ENCODE measurements at places on chromosomes 3 and 15. TPM values are rescaled to one million over a fixed set of nuclear protein-coding genes. Genes with fewer than 3 reads are reported as not detected.

The SPATA12 gene
- not detected for total RNA-seq

GRCh38 chr3:50651920-50652529 is 22.7 kb upstream of the DOCK3 start:
- DNase-seq = no peak
- H3K4me1 ChIP-seq = peaks cover 3% of the 10 kb centered on the region
- no peaks in the 10 kb centered on the region for H3K27me3 ChIP-seq
- H3K27ac ChIP-seq = no peak overlapping the region
- peaks cover 14% of the 10 kb centered on the region for H3K36me3 ChIP-seq

DNA sequence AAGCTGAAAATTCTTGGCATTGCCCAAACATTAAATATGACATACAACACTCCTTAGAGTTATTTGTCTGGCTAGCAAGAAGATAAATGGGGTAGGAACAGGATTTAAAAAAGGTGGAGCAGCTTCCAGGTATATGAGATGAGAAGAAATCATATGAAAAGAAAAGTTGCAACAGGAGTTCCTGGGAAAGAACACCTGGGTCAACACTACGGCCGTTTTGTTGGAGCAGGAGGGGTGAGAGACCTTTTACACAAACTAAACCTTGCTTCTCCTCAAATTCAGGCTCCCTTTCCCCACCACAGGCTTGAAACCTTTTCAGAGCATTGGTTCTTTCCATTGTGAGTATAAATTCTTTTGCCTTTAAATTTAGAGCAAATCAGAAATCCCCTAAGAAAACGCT is 18.8 kb upstream of the GUCA1C start:
- no peak overlapping the region for H3K4me3 ChIP-seq
- no peaks in the 10 kb centered on the region for H3K27me3 ChIP-seq
- H3K27ac ChIP-seq = no peak overlapping the region
- no peak for DNase-seq
- H3K4me1 ChIP-seq = no peaks in the 10 kb centered on the region

The RARB gene
- total RNA-seq = not detected

DNA sequence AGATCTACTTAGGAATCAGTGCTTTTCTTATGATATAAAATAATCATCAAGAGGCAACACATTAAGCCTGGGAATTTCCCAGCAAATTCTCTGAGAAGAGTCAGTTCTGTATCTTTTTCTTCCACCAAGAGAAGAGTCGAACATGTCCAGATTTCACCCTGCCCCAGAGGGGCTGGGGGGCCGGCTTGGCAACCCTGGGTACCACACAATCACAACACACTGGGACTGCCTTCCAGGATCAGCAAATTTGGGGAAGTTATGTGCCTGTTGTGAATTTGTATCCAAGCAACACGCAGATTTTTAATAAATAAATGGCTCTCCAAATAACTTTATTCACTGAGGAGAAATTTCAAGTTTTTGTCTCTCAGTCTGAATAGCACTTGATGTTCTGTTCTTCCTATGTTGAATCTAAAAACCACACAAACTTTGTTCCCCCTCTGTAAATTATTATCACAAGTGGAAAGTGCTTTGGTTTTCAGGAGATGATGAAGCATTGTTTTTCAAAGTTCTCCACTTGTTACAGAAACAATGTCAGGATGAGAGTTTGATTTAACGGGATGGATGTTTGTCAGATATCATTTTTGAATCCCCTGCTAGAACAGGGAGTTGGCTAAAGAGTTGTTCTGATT is 357.2 kb downstream of the ZNF385D start:
- no peaks in the 10 kb centered on the region for H3K36me3 ChIP-seq
- no peak overlapping the region for H3K27ac ChIP-seq
- H3K4me1 ChIP-seq = no peaks in the 10 kb centered on the region
- H3K27me3 ChIP-seq = no peaks in the 10 kb centered on the region

GRCh38 chr15:51841406-51842040 is 12.1 kb downstream of the TMOD3 start:
- H3K27ac ChIP-seq = no peak overlapping the region
- no peak overlapping the region for H3K4me3 ChIP-seq
- no peaks in the 10 kb centered on the region for H3K36me3 ChIP-seq
- H3K27me3 ChIP-seq = no peaks in the 10 kb centered on the region

GRCh38 chr3:149975919-149976318 is 5.2 kb upstream of the PFN2 start:
- H3K4me3 ChIP-seq = no peak overlapping the region
- no peaks in the 10 kb centered on the region for H3K36me3 ChIP-seq
- no peak for DNase-seq
- no peaks in the 10 kb centered on the region for H3K4me1 ChIP-seq

The SLC2A2 gene
- not detected for total RNA-seq

The DLL4 gene
- total RNA-seq = not detected

DNA sequence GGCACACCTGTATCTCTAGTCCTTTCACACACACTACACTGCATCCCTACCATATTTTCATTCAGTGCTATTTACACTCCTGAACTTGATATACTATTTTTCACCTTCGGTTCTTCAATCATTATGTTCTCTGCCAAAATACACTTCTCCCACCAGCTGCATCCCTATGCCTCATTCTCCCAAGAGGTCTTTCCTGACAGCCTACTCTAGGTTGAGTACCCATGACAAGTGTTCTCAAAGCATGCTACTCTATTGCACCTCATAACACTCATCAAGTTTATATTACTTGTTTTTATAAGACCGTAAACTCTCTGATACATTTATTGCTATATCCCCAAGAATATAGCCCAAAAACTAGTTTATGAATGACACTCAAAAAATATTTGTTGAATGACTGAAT is 549.5 kb downstream of the PYDC2 start:
- H3K27me3 ChIP-seq = no peaks in the 10 kb centered on the region
- no peaks in the 10 kb centered on the region for H3K36me3 ChIP-seq
- H3K4me3 ChIP-seq = no peak overlapping the region
- DNase-seq = no peak
- H3K4me1 ChIP-seq = no peaks in the 10 kb centered on the region

DNA sequence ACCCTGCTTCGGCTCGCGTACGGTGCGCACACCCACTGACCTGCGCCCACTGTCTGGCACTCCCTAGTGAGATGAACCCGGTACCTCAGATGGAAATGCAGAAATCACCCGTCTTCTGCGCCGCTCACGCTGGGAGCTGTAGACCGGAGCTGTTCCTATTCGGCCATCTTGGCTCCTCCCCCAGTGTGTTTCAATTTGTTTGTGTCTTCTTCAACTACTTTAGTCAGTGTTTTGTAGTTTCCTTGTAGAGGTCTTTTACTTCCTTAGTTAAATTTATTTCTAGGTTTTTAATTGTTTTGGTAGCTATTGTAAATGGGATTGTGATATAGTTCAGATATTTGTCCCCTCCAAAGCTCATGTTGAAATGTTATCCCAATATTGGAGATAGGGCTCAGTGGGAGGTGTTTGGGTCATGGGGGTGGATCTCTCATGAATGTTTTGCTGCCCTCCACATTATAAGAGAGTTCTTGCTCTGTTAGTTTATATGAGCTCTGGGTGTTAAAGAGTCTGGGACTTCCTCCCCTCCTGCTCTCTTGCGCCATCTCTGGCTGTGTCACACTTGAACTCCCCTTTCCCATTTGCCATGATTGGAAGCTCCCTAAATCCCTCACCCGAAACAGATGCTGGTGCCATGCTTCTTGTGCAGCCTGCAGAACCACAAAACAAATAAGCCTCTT is 304.4 kb downstream of the DOCK3 start:
- no peaks in the 10 kb centered on the region for H3K4me1 ChIP-seq
- no peaks in the 10 kb centered on the region for H3K27me3 ChIP-seq
- no peak overlapping the region for H3K4me3 ChIP-seq
- no peak overlapping the region for H3K27ac ChIP-seq

GRCh38 chr3:138717348-138717747 is 108.8 kb downstream of the FAIM start:
- no peak overlapping the region for H3K27ac ChIP-seq
- H3K27me3 ChIP-seq = no peaks in the 10 kb centered on the region
- no peaks in the 10 kb centered on the region for H3K36me3 ChIP-seq
- no peaks in the 10 kb centered on the region for H3K4me1 ChIP-seq

DNA sequence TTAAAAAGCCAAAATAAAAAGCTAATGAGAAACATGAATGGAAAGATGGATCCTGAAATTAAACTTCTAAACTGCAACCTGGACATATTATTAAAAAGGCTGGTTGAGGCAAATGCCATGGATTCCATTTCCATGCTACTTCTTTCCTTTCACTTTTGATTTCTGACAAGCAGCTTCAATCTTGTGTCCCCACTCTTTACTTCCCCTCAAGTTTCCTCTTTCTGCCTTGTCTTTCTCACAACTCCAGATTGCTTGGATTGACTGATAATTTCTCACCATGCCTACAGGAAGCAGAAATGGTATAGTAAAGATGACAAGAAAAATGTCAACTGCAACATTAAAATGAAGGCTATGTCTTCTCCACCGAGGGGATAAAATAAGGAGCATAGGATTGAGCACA is 1136.7 kb downstream of the TUSC7 start:
- H3K27me3 ChIP-seq = no peaks in the 10 kb centered on the region
- no peak overlapping the region for H3K27ac ChIP-seq
- H3K36me3 ChIP-seq = no peaks in the 10 kb centered on the region
- no peak for DNase-seq
- no peaks in the 10 kb centered on the region for H3K4me1 ChIP-seq

The LRTM1 gene
- total RNA-seq = not detected

GRCh38 chr3:159937561-159938166 is 51.0 kb upstream of the IL12A start:
- H3K4me1 ChIP-seq = no peaks in the 10 kb centered on the region
- H3K36me3 ChIP-seq = no peaks in the 10 kb centered on the region
- no peak overlapping the region for H3K4me3 ChIP-seq
- no peak overlapping the region for H3K27ac ChIP-seq
- DNase-seq = no peak
- no peaks in the 10 kb centered on the region for H3K27me3 ChIP-seq

The DUOXA1 gene
- total RNA-seq = not detected

GRCh38 chr15:35626571-35627318 is 80.8 kb upstream of the DPH6 start:
- no peak overlapping the region for H3K4me3 ChIP-seq
- H3K36me3 ChIP-seq = no peaks in the 10 kb centered on the region
- H3K4me1 ChIP-seq = no peaks in the 10 kb centered on the region
- no peak overlapping the region for H3K27ac ChIP-seq
- no peaks in the 10 kb centered on the region for H3K27me3 ChIP-seq

The NPAP1 gene
- total RNA-seq = not detected

The PRR20G gene
- not detected for total RNA-seq

GRCh38 chr3:147038481-147038880 is 367.9 kb downstream of the ZIC4 start:
- H3K27me3 ChIP-seq = no peaks in the 10 kb centered on the region
- H3K27ac ChIP-seq = no peak overlapping the region
- no peak overlapping the region for H3K4me3 ChIP-seq
- H3K36me3 ChIP-seq = no peaks in the 10 kb centered on the region
- no peak for DNase-seq

DNA sequence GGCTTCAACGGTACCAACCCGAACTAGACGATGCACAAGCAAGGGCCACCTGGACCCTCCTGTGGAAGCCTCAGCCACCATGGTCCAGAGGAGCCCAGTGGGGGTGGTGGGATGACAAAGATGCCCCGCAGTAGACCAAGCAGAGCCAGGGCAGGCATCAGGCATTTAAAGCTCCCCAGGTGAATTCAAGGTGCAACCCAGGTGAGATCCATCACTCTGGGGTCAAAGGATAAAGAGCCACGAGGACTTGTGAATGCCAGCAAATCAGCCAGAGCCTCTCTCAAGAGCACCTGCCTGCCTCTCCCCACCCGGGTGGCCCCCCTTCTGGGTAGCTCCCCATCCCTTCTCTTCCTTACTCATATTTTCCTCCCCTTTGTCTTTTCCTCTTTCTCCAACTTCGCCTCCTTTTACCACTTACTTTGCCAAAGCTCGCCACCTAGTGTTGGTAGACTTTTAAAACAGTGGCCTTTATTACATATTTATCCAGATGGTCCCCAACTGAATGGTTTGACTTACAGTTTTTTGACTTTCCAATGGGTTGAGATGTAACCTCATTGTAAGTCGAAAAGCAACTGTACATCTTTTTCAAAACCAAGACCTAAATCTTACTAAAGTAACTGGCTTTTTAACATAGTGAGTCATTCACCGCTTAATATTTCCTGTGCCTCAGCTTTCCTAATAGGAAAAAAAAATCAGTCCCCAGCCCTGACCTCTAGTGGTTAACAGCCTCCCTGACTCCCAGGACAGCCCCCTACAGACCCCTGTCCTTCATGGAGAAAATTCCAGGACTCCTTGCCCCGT is 18.8 kb downstream of the PLA2G4F start:
- no peak overlapping the region for H3K4me3 ChIP-seq
- no peaks in the 10 kb centered on the region for H3K27me3 ChIP-seq
- no peak overlapping the region for H3K27ac ChIP-seq
- no peaks in the 10 kb centered on the region for H3K36me3 ChIP-seq

DNA sequence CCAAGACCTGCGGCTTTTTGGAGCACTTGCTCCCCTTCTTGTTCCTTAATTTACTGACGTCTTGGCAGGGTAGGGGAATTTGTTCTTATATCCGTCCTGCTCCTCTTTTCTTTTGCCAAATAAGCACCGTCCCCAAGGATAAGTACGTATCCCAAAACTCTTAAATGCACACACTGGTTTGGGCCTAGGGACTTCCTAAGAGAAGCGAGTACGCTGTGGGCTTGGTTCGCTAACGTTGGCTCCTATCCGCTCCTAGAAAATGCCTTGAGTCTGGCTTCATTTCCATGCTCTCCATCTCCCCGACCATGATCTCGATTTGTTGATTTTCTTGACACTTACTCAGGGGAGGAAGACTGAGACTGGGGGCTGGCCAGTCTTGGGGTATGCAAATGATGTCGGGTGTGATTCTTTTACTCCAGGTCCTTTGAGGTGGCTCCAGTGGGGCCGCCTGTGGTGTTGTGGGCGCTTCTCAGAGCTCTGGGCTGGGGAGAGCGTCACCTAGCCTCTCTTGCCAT is 1.3 kb downstream of the MYRIP start:
- DNase-seq = no peak
- no peaks in the 10 kb centered on the region for H3K4me1 ChIP-seq
- H3K27ac ChIP-seq = no peak overlapping the region
- no peak overlapping the region for H3K4me3 ChIP-seq
- no peaks in the 10 kb centered on the region for H3K36me3 ChIP-seq

The FOXL2NB gene
- total RNA-seq = not detected

DNA sequence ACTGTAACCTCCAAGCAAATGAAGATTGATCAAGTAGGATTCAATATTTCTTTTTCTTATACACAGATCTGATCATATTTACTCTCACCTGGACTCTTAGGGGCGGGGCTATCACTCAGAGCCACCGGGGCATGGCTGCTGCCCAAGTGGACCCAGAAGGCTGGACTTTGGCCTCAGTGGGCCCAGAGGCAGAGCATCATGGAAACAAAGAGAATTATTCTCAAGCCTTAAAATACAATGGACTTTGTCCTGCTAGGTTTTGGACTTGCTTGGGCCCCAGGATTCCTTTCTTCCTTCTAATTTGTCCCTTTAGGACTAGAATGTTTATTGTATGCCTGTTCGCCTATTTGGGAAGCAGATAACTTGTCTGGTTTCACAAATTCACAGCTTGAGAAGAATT is 85.1 kb downstream of the SUCLG2 start:
- H3K4me1 ChIP-seq = no peaks in the 10 kb centered on the region
- H3K36me3 ChIP-seq = no peaks in the 10 kb centered on the region
- no peak overlapping the region for H3K27ac ChIP-seq
- H3K4me3 ChIP-seq = no peak overlapping the region
- DNase-seq = no peak

The CP gene
- not detected for total RNA-seq

All from CD8-positive, alpha-beta memory T cell (primary cell).